ENCODE measurements at places on chromosomes 16 and 17.

- no peak for DNase-seq
Measured at GRCh38 chr16:24009098-24009497, 173.3 kb downstream of the PRKCB start.

DNA sequence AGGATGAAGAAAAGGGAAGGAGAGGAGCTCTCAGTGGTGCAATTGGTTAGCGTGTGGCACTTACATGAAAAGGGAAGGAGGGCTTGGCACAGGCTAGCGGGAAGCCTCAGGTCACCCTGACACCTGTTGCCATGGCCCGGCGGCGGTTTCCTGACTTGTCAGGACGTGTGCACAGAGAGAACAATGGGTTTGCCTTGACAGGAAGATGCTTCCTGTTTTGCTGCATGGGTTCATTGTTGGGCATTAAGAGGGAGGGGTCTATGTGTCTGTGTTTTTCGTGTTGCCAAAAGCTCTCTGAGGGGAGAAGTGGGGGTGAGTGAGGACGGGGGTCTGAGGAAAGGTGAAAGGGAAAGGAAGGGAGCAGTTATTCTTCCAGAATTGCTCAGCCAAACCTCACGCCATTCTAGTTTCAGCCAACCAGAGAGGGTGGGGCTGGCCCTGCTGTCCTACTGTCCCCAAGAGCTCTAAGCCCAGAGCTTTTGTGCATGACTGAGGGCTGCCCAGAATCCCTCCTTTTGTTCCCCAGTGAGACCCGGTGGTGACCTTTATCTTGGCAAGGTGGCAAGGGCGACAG lies 17.1 kb upstream of the CCR7 start:
- DNase-seq, result no peak

DNA sequence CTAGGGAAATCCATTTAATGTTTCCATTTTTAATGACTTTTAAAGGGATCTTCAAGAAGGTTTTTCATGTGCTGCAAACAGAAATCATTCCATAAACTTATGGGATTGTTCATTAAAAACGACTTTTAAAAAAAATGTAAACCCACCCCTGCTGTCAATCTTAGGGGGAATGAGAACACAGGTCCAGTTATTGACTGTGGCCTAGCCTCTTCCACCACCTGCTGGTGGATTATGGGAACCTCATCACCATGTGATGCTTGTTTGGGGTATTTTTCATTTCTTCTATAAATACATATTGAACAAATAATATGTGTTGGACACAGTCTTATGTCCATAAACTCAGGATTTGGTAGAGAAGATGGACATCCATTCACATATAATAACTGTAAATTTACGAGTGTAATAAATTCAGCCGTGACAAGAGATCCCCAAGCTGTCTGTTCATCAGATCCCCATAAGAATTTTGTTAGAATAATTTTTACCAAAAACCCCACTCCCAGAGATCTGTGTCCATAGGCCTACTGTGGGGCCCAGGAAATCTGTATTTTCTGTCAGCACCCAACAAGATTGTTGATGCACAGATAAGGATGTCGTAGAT lies 42.0 kb upstream of the TMC5 start:
- DNase-seq, result peak; percentile 82

DNA sequence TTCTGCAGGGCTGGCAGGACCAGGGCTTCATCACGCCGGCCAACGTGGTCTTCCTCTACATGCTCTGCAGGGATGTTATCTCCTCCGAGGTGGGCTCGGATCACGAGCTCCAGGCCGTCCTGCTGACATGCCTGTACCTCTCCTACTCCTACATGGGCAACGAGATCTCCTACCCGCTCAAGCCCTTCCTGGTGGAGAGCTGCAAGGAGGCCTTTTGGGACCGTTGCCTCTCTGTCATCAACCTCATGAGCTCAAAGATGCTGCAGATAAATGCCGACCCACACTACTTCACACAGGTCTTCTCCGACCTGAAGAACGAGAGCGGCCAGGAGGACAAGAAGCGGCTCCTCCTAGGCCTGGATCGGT lies 1.4 kb downstream of the CDK5R1 start:
- no peak for DNase-seq

- DNase-seq, result peak; percentile 77
Measured at GRCh38 chr16:57277586-57277985, 6.9 kb downstream of the PLLP start.

GRCh38 chr16:87331241-87331801 lies 14.1 kb upstream of the C16orf95 start:
- DNase-seq, result no peak

Measured in choroid plexus epithelial cell (primary cell).